ENCODE measurements at places on chromosomes 4 and X.

DNA sequence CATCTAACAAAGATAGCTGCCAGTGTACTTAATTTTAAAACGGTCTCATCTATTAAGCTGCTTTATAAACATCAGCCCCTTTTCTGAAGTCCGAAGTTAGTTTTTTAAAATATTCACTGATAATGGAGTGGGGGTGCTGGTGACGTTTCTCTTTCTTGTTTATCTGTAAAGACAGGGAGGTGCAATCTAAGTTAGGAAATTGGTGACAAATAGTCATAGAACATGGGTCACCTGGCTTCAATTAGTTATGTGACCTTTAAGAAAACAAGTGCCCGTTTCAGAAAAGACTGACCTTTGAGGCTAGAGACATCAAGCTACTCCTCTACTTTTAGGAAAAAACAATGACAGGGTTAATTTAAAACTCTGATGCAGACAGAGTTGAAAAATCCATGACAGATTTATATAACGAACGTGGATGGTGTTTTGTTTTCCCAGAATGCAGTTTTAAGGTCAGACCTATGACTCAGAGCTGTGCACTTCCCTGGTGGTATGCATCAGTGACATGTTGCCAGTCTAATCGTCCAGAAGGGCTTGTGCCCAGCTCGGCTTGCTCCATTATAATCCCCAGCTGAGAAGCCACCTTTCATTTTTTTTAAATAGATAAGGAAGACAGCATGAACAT is 38.2 kb downstream of the FHL1 start:
- DNase-seq, result no peak

DNA sequence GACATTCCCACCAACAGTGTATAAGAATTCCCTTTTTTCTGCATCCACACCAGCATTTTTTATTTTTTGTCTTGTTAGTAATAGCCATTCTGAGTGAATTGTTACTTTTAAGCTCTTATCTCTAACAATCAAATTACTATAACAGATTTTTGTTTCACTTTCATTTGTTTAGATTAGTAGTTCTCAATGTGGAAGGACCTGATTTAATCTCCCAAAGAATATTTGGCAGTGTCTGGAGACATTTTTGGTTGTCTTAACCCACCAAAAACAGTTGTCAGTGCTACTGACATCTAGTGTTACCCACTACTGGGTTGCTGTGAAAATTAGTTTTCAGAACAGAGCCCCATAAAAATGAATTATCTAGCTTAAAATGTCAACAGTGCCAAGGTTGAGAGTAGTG is 37.9 kb downstream of the RUFY3 start:
- DNase-seq, result no peak

DNA sequence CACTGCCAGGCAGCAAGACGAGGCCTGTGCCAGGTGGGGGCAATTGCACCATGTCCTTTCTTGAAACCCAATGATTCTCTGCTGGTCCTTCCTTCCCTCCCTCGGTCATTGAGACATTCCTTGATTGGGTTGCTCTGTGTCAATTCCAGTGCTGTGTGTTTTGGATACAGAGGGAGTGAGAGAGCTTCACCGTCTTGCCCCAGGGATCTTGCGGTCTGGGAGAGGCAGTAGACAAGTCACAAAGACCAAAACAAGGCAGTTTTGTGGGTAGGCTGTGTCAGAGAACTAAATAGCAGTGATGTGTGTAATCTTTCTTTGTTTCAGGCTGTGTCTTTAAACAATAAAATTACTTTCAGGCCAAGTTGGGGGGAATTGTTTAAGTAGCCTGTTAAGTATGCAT is 38.8 kb upstream of the TADA2B start:
- no peak for DNase-seq

GRCh38 chr4:57043347-57044251 is 64.9 kb downstream of the POLR2B start:
- peak; percentile 87 for DNase-seq

- DNase-seq, result no peak
Measured at GRCh38 chrX:38278682-38279081, 48.6 kb downstream of the RPGR start.

DNA sequence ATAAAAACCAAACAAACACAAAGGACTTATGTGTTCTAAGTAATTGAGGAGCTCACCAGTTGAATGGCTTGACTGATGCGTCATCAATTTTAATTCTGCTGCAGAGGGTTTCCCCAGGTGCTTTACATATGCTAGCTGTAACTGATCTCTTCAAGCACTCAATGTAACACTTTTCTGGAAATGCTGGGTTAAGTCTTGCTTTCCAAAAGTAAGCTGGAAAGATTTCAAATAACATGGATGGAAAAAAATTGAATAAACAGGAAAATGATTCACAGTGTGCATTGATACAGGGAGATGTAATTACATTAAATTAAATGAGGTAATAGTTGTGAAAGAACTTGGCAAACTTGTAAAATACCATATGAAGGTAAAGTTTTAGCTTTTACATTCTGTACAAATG is 186.7 kb upstream of the WDFY3 start:
- peak; percentile 34 for DNase-seq

- DNase-seq, result no peak
Measured at GRCh38 chrX:32642283-32642682, 569.1 kb downstream of the DMD start.

DNA sequence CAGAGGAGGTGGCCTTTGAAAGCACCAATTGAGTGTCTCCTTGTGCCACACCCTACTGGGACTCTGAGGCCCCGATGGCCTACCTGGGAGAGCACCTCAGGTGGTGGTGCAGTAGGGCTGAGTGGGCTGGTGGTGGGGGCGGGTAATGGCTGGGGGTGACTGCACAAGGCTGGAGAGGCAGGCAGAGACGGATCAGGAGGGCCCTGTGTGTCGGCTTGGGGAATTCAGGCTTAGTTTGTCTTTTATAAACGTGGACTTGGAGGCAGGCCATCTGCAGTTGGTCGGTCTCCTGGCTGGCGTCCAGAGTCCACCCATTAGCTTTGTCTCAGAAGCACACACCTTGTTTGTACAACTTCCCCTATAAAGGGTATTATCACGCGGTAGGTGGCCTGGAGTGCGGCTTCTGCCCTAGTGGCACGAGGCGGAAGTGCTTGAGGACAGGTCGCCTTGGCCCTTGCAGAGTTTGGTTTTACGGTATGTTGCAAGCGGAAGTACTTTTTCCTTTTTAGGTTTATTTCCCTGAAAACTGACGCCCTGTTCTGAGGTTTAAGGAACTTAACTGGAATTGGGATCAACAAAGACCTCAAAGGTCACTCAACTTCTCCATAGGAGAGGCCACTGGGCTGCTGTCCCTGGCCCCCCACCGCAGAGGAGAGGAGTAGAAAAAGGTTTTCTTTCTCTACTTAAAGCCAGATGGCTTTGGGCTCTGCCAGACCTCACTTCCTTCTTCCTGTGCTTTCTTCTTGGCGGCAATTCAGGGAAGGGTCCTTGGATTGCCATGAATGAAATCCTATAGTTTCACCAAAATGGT is 8.0 kb downstream of the TBC1D14 start:
- no peak for DNase-seq

GRCh38 chr4:21749924-21750323 is 198.6 kb downstream of the KCNIP4 start:
- DNase-seq, result no peak

DNA sequence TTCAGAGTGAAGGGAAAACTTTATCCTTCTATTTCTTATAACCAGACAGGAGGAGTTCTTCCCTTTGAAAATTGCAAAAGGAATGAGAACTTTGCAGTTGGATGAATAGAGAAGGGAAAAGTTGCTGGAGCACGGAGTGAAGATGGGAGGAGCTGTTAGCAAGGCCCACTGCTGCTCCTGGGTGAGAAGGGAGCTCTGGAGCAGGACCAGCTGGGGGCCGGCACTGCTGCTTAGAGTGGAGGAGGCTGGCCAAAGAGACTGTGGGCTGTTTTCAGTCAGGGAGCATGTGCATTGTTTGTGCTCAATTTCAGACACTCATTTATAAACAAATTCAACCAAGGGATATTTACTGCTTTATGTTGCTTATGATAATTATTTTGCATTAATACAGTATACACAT is 164.2 kb downstream of the STIM2 start:
- DNase-seq, result no peak

DNA sequence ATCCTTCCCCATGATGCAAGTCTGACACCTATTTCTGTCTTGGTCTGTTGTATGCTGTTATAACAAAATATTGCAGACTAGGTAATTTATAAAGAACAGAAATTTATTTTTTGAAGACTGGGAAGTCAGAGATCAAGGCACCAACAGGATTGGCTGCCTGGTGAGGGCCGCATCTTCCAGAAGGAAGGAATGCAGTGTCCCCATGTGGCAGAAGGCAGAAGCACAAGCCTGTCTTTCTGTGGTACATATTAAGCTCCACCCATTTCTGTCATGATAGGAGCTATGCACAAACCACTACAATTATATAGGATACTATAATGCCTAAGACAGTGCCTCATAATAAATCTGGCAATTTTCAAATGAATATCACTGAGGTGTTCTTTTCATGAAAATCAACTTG is 502.3 kb upstream of the DIAPH2 start:
- DNase-seq, result no peak

GRCh38 chrX:8520791-8521190 is 56.2 kb downstream of the VCX3B start:
- no peak for DNase-seq

DNA sequence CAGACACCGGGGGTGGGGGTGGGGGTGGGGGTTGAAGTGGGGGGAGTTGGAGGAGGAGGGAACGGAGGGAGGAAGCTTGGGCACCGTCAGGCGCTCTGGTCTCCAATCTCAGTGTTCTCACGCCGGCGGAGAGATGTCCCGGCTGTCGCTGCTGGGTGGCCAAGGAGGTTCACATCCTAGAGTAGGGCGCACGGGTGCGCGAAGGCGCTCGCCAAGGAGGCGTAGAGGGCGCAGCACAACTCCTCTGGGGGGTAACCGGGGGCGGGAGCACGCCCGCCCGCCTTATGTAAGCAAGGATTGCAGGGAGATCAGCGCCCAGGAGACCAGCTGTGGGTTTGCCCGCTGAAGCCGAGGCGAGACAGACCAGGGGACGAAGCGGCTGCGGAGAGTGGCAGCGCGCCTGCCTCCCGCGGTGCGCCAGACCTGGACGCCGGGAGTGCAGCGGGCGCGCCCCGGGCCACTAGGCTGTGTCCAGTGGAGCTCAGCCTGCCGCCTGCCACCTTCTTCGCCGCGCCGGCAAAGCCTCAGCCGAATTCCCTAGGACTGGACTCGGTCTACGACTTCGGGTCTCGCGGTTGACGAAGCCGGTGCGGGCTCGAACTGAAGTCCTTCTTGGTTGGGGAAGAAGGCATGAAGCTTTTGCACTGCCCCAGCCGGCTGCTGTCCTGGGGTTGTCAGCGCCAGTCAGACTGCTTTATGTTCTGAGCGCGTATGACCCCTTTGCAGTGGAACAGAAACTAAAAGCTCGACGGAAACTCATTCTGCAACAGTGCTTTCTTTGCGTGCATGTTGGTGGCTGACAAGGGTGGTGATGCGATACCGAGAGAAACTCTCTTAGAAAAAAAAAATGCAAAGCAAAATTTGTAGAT is 707 bp upstream of the UNC5C start:
- no peak for DNase-seq

All from fibroblast of skin of left quadriceps (primary cell).